Activated CD8-positive, alpha-beta memory T cell treated with anti-CD3 and anti-CD28 coated beads for 1 hour (primary cell): ENCODE measurements at places on chromosomes 5 and 9.

DNA sequence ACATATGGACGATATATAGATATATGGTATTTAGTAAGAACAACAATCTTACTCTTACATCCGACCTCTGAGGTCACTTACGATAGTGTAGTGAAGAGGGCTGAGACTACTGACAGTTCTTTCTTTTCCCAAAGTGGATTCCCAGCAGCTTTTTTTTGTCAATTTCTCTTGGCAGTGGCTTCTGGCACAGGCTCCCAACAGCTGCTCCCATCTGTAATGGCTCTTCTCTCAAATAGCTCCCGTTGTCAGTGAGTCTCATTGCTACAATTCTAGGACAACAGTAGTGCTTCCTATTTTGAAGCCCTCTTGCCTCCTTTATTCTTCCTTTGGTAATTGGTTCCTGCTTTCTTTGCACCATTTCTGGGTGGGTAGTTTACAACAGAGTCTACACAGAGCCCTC lies 68.4 kb downstream of the SLC25A46 start:
- no peak for DNase-seq

- DNase-seq = no peak
Measured at GRCh38 chr9:38281196-38281595, 111.3 kb upstream of the ALDH1B1 start.

DNA sequence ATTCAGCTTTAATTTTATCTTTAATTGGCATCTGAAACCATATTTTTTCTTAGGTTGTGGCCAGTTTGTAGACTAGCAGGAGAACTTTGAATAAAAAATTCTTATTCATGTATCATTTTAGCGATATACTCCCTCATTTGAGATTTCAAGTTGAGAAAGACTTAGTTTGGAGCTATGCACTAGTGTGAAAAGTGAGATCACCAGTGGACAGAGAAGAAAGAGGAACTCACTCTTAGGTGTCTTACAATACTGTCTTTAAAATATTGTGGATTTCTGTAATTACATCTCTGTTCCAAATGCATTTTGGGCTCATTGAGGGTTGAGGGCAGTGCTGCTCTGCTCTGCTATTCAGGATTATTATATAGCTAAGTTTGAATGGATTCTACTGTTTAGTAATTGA lies 54.7 kb downstream of the NAA35 start:
- DNase-seq = no peak

DNA sequence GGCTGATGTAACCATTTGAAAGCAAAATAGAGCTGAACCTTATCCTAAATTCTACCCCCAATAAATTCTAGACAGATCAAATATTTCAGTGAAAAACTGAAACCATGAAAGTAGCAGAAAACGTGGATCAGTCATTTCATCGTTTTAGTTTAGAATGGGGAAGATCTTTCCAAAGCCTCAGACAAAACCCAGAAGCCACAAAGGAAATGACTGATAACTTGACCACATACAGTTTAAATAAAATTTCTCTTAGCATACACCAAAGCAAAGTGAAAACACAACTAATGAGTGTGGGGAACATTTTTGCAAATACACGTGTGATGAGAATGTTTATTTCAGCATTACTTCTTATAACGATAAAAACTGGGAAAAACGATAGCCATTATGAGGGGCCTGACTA lies 284.8 kb downstream of the ADGRV1 start:
- DNase-seq = no peak

GRCh38 chr5:69242215-69242927 lies 7.7 kb downstream of the CDK7 start:
- DNase-seq = no peak

DNA sequence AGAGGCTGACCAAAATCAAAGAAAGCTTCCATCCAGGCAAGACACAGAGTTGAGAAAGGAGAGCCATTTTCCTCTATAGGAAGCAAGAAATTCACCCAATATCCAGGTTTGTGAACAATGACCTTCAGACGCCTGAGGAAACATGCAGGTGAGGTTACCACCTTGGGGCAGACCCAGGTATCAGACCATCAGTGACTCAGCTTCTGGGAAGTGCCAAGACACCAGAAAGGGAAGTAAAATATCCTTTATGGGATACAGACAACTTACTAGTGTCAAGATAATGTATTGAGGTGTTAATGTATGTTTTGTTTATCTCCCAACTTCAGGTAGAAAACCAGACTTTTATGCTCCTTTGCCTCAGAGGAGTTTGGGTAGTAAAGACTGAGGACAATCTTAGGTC lies 2.2 kb upstream of the DTWD2 start:
- no peak for DNase-seq

- DNase-seq = no peak
Measured at GRCh38 chr9:134662143-134662876, 20.7 kb downstream of the COL5A1 start.

DNA sequence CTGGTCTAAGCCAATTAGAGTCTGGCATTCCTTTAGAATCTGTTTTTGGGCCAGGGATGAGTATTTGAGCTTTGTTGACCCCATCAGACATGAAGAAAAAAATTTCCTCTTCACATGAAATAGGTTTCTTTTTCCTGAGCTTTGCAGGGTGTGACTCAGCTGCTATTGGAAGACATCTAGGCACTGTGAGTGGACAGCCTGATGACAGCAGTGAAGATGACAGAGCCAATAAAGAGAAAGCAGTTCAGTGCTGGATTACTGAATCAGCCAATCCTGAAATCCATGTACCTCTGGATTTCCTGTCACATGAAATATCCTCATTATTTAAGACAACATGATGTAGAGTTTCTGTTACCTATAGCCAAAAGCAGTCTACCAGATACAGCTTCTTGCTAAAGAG lies 51.3 kb upstream of the GRIA1 start:
- DNase-seq = no peak

GRCh38 chr9:14530841-14531240 lies 162.4 kb downstream of the ZDHHC21 start:
- no peak for DNase-seq

DNA sequence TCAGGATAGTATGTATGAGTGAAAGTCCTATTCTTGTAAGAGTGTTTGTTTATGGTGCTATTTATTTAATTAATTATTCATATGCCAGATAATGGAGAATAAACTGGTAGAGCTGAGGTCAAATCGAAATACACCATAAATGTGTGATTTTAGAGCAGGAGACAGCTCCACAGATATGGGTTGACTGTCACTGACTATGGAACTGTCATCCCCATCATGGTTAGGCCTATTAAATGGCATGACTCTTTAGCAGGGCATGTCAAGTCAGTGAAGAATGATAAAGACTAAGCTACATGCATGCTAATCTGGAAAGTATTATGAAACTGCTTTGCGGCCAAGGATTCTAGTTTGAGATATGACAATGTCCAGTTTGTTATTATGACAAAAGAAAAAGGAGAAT lies 658.6 kb downstream of the ISL1 start:
- no peak for DNase-seq

GRCh38 chr9:129383561-129384490 lies 205.8 kb upstream of the IER5L start:
- peak; percentile 45 for DNase-seq

- DNase-seq = no peak
Measured at GRCh38 chr9:84435902-84436301, 95.3 kb upstream of the SLC28A3 start.

DNA sequence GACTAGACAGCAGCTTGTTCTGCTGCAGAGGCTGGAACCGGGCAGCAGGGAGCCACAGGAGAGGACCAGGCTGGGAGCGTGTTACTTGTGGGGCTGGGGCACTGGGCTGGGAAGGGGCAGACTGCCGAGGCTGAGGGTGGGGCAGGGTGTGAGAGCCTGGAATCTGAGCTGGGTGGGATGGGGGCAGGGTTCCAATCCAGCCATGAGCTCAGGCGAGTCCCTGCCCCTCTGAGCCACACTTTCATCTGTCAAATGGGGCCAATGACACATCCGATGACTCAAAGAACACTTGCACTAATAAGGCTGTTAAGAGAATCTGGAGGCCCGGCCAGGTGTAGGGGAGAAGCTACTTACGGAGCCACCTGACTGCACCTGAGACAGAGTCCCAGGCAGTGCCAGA lies 18.7 kb upstream of the WDR38 start:
- no peak for DNase-seq
